ENCODE measurements at places on chromosomes 1 and 21. TPM values are rescaled to one million over a fixed set of nuclear protein-coding genes. Genes with fewer than 3 reads are reported as not detected.

The FAAH gene
- total RNA-seq, result 0.72 TPM

The LRRC71 gene
- not detected for total RNA-seq

The TRPM2 gene
- total RNA-seq, result not detected

The TINAGL1 gene
- 16.6 TPM for total RNA-seq

The RAB13 gene
- total RNA-seq, result 103 TPM

The FAM167B gene
- total RNA-seq, result not detected

Measured in epithelial cell of alveolus of lung (primary cell).